ENCODE measurements at places on chromosomes 5 and 9.
A peak's percentile ranks its signal among the peaks of the same experiment; 100 is the strongest.

- DNase-seq: no peak
These were observed 173.7 kb downstream of the PHF2 start for GRCh38 chr9:93750045-93750444.

DNA sequence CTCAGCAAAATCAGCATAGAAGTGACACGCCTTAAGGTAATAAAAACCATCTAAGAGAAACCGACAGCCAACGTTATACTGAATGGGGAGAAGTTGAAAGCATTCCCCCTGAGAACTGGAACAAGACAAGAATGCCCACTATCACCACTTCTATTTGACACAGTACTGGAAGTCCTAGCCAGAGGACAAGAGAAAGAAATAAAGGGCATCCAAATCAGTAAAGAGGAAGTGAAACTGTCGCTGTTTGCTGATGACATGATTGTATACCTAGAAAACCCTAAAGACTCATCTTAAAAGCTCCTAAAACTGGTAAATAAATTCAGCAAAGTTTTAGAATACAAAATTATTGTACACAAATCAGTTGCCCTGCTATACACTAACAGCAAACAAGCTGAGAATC is 393.3 kb downstream of the KIF4B start:
- DNase-seq: no peak

GRCh38 chr9:109766351-109766750 is 13.6 kb upstream of the PALM2AKAP2 start:
- no peak for DNase-seq

DNA sequence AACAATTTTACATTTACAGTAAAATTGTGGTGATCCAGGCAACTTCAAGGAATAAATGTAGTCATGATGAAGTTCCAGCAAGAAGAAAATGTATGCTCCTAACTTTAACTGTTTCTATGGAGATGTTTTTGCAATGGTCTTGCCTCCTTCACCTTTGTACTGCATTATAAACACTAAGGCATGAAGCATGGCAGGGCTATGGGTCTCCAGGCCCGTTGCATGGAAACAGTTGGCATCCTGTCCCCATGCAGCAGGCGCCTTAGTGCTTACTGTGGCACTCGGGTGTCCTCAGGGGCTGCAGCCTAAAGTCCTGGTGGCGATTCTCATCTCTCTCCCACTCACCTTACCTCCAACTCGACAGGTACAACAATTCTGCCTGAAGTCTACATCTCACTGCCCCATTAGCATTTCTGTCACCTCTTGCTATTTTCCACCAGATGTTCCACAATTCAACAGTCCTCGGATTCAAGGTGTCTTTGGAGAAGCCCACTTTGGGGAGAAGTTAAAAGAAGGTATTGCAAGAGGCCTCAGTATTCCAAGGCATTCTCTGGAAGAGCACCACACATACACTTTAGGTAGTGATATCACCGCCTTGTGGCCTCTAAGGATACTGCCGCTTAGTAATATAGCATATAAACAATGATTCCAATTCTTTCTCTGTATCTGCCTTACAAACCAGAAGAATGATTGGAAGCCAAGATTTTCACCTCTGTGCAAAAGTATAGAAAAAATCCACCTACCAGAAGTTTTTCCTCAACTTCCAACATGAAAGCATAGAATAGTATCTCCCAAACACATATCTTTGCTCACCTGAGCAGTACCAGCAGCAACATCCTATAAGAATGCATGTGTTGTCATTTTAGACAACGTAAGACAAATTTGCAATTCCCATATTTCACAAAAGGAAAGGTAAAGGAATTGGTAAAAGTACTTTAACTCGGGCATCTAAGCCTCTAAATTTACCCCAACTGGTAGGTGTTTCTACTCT is 5.1 kb downstream of the LIFR start:
- DNase-seq: peak; percentile 52

DNA sequence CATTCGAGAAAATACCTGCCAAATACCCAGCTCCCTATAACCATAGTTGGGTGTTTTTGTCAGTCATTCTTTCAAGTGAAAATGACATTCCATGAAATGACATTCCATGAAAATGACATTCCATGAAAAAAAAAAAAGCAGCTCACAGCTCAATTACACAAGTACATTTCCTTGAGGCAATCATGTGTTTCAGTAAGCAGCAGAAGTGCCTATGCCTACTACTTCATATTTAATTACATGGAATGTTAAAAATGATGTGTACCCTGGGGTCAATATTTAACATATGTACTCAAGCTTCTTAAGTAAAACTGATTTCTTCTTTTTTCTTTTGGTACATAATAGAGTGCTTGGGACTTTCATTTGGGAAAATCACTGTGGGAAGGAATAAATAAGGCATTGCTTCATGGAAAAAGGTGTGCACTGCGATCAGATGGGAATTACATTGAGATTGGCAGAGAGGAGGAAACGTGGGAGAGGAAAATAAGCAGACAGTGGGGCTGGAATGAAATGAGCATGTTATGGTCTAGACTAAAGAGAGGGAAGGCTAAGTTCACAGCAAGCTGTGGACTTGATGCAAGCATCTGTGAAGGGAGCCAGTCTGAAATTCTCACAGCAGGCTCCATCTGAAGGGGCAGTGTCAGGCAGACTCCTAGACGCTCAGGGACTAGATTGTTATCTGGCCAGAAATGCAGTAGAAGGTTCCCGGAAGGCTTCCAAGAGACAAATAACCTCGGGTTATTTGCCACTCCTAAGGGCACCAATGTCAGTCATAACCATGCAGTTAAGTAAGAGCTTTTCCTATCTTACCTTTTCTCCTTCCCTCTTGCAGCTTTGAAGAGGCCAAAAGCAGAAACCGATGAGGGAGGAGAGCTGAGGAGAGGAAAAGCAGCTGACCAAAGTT is 15.2 kb upstream of the SPATA9 start:
- DNase-seq: no peak

DNA sequence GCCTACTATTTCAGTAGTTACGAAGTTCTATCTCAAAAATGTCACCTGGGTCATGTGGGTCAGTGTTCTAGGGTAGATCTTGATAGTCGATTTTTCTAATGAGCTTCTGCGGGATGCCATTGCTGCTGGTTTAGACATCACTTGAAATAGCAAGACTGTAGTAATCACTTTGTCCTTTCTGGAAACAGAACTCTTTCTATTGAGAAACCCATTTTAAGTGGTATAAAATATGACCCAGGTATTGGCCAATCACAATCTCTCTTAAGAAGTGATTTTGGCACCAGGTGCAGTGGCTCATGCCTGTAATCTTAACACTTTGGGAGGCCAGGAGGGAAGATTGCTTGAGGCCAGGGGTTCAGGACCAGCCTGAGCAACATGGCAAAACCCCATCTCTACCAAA is 17.6 kb downstream of the ARRDC3 start:
- no peak for DNase-seq

DNA sequence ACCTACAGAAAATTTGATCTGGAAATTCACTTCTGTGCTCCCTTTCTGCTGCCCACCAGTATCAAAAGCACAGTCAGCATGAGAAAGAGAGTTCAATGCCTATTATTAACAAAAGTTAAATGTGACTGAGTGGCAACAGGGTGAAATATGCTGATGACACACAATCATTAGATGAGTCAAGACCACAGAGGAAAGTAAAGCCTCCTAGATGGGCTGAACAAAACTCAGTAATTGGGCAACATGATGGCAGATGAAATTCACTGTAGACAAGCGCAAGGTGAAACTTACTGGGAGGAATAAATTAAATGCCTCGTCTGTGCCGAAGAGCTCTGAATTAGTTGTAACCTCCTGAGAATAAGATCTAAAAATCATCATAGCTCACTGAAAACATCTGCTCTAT is 752.8 kb downstream of the IRX1 start:
- no peak for DNase-seq

DNA sequence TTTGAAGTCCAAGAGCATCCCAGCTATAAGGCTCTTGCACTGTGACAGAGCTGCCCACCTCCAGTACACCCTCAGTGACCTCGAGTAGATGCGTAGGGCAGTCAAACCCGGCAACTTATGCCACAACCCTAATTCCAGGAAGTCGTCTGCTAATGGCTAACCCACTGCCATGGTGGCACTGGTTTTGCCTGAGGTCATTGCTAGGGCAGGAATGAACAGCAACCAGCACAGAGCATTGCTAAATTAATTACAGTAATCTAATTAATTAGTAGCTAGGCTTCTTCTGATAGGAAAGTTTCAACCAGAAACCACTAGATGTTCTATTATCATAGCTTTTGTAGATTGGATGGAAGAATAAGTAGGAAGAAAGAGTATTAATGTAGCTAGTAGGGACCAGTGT is 122.8 kb downstream of the DPYSL3 start:
- DNase-seq: no peak

Data from NCI-H1694 (cell line).